Hematopoietic multipotent progenitor cell treated with erythropoietin and hydrocortisone succinate and interleukin-3 and kit ligand, for 15 days (in vitro differentiated cells): ENCODE measurements at places on chromosomes 3 and 15.

GRCh38 chr3:57063032-57063431 is 2.6 kb downstream of the SPATA12 start:
- DNase-seq, result no peak

GRCh38 chr15:35117543-35118265 is 32.6 kb upstream of the NANOGP8 start:
- DNase-seq, result no peak

DNA sequence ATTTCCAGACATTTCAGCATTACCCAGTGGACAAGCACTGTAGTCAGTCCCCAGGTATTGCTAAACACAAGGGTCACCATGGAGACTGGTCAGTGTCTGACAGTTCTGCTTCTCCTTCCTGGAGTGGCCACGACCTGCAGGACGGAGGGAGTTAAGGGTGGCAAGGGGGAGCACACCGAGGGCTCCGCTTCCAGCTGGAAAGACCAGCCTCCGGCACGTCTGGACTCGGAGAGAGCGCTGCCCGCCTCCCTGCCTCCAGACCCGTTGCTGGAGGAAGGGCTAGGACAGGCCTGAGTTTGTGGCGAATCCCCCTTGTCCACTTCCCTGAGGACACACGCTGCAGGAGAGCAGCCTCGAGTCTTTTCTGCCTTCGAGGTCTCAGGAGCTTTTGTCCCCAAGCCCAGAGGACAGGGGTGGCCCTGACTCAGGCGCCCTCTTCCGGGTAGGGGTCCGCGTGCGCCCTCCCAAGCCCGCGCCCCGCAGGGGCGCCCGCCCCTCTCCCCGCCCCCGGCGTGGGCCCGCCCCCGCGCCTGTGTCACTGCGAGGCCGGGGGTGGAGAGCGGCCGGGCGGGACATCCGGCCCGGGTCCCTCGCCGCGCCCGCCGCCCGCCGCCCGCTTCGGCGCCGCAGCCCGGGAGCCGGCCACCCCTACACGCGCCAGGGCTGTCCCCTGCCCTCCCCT is at the start of gene CHST14:
TSS of gene CHST14 (plus strand) at position 562 of the 682 bp plus-strand sequence. CDS start 230 bp downstream, outside the sequence.
- no peak for DNase-seq

- DNase-seq, result no peak
These were observed 51.0 kb downstream of the USP13 start for GRCh38 chr3:179703816-179704215.

- DNase-seq, result no peak
These were observed 40.1 kb downstream of the TRIM42 start for GRCh38 chr3:140717921-140718320.

- DNase-seq, result no peak
These were observed 14.3 kb downstream of the ZBTB47 start for GRCh38 chr3:42667523-42668412.

DNA sequence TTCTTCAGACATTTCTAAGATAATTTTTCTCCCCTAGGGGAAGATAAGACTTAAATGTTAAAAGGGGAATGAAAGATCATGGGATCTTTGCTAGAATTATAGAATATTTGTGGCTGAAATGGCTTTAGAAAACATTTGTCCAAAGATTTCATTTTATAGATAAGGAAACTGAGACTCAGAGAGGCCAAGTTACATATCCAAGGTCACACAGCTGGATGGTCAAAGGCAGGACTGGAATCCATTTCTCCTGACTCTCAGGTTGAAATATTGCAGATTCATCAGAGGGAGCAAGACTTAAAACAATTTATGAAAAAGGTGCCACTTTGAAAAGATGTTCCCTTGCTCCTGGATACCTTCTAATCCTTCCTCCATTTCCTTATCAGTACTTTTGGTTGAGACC is 19.5 kb upstream of the LEKR1 start:
- no peak for DNase-seq

DNA sequence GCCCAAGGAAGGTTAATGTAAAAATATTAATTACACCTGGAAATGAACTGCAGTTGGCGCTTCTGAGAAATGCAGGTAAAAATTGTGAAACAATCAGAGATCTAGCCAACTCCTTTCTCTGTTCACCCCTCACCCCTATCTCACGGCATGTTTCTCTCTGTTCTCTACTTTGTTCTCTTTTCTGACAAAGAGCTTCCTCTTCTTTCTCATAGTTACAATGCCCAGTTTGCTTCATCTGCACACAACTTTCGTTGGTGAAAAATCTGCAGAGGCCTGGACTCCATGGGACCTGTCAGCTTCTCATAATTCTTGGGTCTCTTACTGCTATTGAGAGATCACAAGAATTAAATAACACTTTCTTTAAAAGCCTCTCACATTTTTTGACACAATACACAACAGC is 212.9 kb upstream of the LRRN1 start:
- no peak for DNase-seq

GRCh38 chr3:191641789-191642188 is 180.8 kb downstream of the PYDC2 start:
- DNase-seq, result no peak

GRCh38 chr3:55501905-55502304 is 14.8 kb upstream of the WNT5A start:
- no peak for DNase-seq

DNA sequence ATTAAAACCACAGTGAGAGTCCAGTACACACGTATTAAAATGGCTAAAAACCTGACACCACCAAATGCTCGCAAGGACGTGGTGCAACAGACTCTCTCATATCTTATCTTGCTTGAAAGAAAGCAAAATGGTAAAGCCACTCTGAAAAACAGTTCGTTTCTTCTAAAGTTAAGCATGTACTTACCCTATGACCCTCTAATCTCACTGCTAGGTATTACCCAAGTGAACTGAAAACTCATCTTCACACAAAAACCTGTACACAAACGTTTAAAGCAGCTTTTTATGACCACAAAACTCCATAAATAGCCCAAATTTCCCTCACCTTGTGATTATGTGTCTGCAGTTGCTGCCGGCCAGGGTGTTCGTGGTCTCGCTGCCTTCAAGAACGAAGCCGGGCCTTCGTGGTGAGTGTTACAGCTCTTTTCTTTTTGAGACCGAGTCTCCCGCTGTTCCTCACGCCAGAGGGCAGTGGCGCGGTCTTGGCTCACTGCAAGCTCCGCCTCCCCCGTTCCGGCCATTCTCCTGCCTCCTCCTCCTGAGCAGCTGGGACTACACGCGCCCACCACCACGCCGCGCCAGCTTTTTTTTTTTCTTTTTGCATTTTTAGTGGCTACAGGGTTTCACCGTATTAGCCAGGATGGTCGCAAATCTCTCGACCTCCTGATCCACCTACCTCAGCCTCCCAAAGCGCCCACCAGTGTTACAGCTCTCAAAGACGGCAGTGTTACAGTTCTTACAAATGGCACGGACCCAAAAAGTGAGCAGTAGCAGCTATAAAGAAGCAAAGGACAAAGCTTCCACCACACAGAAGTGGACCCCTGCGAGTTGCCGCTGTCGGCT is 165.4 kb downstream of the TJP1 start:
- no peak for DNase-seq

DNA sequence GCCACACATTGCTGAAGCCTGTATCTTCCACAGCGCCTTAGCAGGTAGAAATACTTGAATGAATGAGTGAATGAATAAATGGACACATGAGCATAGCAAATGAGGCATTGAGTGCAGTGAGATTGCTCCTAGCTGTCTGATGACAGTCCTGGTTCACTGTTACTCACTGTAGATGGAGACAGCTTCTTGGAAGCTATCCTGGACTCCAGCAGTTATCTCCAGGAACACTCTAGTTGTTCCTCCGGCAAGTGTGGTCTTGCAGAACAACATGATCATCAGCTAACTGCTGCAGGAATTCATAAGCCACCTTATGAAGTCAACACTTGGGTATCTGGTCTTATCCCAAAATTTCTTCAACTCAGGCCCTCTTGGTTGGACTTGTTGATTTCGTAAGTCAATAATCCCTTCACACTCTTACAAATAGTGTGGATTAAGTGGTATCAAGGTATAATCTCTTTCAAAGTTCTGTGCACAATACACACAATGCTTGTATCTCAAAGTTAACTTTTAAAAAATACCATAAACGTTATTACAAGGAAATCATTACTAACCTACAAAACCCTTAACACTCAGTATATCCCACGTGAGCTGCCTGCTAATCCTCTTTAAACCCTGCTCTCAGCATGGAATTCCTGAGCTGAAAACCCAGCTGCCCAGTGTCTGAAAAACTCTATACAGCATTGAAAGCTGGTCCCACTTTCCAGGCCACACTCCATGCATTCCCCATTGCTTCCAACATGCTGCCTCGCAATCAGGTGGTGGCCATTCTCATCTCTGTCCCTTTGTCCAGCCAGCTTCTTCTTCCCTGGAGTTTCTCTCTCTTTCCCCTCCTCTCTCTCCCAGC is 14.4 kb upstream of the ZBTB38 start:
- DNase-seq, result no peak

DNA sequence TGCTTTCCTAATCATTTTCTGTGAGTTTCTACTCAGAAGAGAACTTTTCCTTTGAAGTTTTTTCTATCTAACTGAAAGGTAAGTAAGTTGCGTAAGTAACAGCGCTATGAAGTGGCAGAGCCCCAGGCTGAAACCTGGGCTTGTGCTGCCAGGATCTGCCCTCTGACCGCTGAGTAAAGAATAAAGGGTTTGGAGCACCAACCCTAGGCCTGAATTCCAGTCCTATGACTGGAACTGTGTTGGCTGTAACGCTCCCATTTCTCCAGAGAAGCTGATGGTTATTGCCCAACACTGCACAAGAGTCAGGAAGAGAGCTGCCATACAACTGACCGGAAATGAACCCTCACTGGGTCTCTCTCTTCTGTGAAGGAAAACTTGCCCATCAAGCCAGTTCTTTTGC is 87.0 kb downstream of the FOXB1 start:
- DNase-seq, result no peak

- no peak for DNase-seq
These were observed 35.7 kb upstream of the GRAMD1C start for GRCh38 chr3:113802795-113803455.

DNA sequence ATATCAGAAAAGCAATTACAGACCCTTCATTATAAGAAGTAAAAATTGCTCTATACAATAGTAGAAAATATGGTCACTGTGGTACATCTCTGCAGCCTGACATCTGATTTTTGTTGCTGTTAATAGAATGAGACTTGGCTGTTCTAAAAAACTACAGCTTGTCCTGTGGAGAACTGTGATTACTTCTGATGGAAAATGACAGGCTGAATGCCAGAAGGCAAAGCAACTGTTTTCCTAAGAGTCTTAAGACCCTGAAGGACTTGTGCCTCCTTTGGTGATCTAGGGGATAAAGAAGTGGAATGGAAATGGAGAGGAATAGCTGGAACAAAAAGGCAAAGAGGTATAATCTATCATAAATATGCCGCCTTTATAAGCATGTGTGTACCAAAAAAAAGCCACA is 314.8 kb downstream of the BCHE start:
- DNase-seq, result no peak

GRCh38 chr3:42130007-42130328 is 38.8 kb downstream of the TRAK1 start:
- no peak for DNase-seq

GRCh38 chr3:35562141-35562540 is 77.2 kb upstream of the ARPP21 start:
- DNase-seq, result no peak

GRCh38 chr3:152608696-152609594 is 226.0 kb upstream of the P2RY1 start:
- no peak for DNase-seq

DNA sequence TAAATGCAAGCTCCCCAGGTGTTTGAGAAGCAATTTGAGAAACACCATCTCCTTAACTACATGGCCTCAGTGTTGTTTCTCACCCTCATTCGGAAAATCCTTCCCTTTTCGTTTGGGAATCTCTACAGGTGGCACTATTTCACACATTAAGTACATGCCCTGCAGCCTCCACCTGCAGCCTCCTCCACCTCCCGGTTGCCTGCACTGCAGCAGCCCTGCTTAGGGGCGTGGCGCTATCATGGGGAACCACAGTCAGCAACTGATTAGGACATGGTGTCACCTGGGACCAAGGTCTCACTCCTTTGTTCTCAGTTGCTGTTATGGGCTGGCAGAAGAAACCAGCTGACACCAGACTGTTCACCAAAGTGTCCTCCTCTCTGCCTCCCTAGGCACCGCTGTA is 11.7 kb upstream of the ZNF774 start:
- DNase-seq, result no peak

GRCh38 chr15:60590935-60591495 is 112.1 kb upstream of the ICE2 start:
- no peak for DNase-seq
